Panc1 (cell line): ENCODE measurements at places on chromosomes 12 and 14. TPM values are rescaled to one million over a fixed set of nuclear protein-coding genes. Genes with fewer than 3 reads are reported as not detected.

DNA sequence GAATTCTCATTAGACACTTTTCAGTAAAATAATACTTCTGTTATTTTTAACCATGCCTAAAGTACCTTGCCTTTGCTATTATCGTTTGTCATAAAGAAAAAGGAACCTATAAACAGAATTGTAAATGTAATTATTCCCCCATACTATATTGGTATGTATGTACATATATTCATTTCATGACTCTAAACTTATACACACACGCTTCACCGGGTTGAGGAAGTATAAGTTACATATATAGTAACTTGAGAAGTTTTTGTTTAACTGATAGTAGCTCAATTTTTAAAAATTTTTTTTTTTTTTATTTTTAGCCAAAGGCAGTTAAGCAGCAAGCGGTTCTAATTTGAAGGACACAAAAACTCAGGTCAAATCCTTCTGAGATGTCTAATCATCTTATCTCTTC is 107.6 kb downstream of the PLEKHG7 start:
- no peak for DNase-seq

DNA sequence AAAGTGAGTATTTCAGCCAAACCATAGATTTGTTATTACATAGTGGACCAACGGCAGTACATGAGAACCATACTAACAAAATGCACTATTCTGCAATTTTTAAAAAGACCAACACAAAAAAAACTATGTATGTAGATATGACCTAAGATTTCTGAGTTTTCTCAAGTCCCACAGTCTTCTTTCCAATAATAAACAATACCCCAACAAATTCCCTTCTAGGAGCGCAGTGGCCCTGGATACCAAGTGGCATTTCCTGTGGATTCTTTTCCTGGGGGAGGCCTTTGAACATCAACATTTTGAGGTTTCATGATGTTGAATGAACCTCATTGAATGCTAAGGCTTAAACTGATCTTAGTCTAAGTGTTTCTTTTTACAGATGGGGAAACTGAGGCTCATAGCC is 210.5 kb downstream of the BCAT1 start:
- DNase-seq, result no peak

- DNase-seq, result no peak
These were observed 10.7 kb upstream of the AVIL start for GRCh38 chr12:57829025-57829777.

The TAS2R50 gene
- 0.18 TPM for total RNA-seq

The TMEM253 gene
- 0.33 TPM for total RNA-seq

GRCh38 chr12:15613981-15614380 is 175.2 kb downstream of the EPS8 start:
- DNase-seq, result no peak

GRCh38 chr14:71742485-71742884 is 189.7 kb upstream of the RGS6 start:
- DNase-seq, result no peak
